ENCODE measurements at places on chromosomes 13 and 19. TPM values are rescaled to one million over a fixed set of nuclear protein-coding genes. Genes with fewer than 3 reads are reported as not detected.
A peak's percentile ranks its signal among the peaks of the same experiment; 100 is the strongest.

The SOHLH2 gene
- not detected for total RNA-seq

DNA sequence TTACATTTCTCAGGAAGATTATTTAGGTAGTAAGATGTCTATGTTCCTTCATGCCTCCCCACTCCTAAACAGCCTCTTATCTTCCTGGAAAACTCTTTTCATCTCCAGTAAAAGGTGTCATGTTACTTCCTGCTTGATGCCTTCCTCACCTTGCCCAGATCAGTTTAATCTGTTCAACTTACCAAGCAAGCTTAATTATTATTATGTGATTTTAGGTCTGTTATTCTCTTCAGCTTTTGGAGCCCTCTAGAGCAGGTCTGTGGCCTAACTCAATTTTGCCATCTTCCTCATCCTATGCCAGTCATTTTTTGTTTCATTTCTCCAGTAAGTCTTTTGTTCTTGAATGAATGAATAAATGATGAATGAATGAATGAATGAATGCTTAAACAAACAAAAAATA, 528.4 kb downstream of the DCT start:
- DNase-seq: no peak
- no peak overlapping the region for H3K27ac ChIP-seq
- peaks cover 4% of the 10 kb centered on the region for H3K27me3 ChIP-seq

GRCh38 chr13:78256484-78256883, 337.9 kb upstream of the EDNRB start:
- no peaks in the 10 kb centered on the region for H3K27me3 ChIP-seq
- no peaks in the 10 kb centered on the region for H3K36me3 ChIP-seq
- no peaks in the 10 kb centered on the region for H3K4me1 ChIP-seq
- H3K27ac ChIP-seq: no peak overlapping the region

The CEACAM19 gene
- total RNA-seq: 1.9 TPM

GRCh38 chr19:13090511-13091231, 12.0 kb downstream of the LYL1 start:
- no peak for DNase-seq
- H3K36me3 ChIP-seq: no peaks in the 10 kb centered on the region
- H3K27ac ChIP-seq: no peak overlapping the region
- no peaks in the 10 kb centered on the region for H3K27me3 ChIP-seq
- no peak overlapping the region for H3K4me3 ChIP-seq

The LGI4 gene
- total RNA-seq: 0.52 TPM

DNA sequence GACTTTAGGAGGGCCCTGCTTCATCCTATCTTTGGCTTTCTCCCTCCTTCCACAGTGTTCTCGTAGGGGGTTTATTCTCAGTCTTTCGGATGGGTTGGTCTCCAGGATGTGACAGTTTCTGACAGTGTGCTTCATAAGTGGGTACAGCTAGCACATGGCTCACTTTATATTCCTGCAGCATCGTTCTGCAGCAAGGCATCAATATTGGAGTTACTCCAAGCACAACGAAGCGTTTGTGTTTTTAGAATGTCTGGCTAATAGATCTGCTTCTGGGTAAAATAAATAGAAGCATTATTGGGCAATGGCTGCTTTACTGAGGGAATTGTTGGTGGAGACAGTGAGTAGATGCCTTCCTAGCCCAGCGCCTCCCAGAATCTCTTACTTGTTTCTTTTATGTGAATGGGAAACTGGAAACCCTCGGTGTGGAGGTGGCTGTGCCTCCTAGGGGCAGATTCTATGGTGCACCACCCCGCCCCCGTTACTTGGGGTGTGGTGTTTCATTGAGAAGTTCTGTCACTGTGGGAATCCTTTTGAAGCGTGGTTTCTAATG, 2.0 kb downstream of the FARP1 start:
- DNase-seq: no peak
- peaks cover 35% of the 10 kb centered on the region for H3K27me3 ChIP-seq
- H3K36me3 ChIP-seq: no peaks in the 10 kb centered on the region
- H3K27ac ChIP-seq: no peak overlapping the region
- peak overlapping the region; percentile 41 for H3K4me3 ChIP-seq
- H3K4me1 ChIP-seq: peaks cover 9% of the 10 kb centered on the region
